ENCODE measurements at places on chromosomes 4 and X.
A peak's percentile ranks its signal among the peaks of the same experiment; 100 is the strongest.

- peak; percentile 81 for DNase-seq
These were observed 77.5 kb downstream of the ELF2 start for GRCh38 chr4:139099366-139099982.

DNA sequence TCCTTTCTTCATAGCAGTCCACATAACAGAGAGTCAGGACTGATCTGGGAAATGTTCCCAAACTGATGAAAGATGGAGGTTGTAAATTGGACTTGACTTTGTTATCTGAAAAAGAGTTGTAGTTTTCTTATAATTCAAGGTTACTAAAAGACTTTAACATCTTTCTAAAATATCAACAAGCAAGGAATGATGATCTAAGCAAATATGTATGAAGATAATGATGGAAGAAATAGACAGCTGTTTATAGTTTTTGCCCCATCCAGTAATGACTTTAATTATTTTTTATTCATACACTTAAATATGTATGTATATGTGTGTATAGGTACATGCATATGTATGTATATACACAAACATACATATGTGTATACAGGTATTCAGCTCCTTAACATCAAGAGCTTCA, 411.1 kb upstream of the SPOCK3 start:
- no peak for DNase-seq

DNA sequence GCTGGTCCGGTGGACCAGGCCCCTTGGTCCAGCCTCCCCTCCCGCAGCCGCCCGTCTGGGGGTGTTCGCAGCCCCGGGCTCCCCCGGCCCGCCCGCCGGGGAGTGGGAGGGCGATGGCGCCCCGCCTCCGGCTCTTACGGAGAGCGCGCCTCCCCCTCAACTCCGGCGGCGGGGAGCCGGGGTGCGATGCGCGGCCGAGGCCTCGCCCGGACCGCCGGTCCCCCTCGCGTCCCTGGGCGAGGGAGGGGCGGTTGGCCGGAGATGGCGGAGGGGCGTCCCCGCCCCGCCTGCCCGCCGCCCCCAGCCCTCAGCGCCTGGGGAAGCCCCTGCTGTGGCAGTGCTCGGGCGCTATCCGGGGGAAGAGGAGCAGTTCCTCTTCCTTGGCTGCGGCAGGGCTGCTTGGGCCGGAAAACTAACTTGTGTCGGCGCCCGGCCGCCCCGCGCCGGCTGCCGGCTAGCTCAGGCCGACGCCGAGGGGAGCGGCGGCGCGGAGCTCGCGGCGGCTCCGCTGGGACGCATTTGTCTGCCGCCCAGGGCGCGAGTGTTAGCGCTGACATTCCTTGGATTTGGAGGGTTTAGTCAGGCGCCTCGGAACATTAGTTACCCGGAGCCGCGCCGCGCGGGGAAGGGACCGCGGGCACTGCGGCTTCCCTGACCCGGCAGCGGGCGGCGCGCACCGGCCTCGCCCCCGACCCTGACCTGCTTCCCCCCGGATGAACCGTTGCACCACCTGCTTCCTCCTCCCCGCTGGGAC, 994 bp downstream of the GALNT7 start:
- DNase-seq, result peak; percentile 57

GRCh38 chr4:155703486-155704247, 37.0 kb downstream of the GUCY1A1 start:
- DNase-seq, result no peak

GRCh38 chr4:53490965-53491622, 100.2 kb downstream of the LNX1 start:
- DNase-seq, result peak; percentile 98

GRCh38 chr4:168852933-168853713, 156.9 kb downstream of the CBR4 start:
- no peak for DNase-seq

DNA sequence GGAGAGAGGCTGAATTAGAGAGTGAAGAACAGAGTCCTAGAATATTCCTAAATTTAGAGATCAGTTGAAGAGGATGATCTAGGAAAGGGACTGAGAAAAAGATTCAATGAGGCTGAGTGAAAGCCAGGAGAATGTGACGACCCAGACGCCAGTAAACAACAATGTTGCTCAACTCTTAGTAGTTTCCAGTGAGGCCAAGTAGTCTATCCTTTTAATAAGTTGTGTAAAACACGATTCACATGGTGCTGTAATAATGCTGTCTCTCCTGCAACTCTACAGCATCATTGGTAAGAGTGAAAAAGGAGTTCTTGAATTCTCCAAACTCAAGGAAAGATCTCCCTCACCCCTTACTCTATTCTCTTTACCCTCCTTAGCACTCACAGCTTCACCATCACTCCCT, 140.3 kb downstream of the CFAP299 start:
- peak; percentile 22 for DNase-seq

DNA sequence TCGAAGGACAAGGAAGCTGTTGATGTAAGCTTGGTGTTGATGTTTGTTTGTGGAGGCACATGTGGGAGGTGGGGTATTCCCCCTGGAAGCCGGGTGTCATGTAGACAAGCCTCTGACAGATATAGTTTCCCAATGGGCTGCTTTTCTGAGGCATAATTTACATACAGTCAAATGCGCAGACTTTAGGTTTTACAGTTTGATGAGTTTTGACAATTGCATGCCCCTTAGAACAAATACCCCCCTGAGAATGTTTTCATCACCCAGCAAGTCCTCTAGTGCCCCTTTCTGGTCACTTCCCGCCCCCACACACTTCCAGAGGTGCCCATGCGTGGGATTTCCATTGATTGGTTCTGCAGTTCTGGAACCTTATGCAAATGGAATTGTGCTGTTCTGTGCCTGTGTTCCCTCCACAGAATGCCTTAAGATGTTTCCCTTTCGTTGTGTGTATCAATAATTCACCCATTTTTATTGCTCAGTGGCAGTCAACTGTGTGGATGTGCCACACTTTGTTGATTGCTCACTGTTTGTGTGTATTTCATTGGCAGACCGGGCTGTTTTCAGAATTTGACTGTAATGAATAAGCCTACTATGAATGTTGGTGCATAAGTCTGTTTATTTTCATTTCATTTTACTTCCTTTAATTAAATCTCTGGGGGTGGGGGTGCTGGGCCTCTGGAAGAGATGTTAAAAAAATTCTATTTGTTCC, 8.5 kb downstream of the EVC start:
- DNase-seq, result no peak

DNA sequence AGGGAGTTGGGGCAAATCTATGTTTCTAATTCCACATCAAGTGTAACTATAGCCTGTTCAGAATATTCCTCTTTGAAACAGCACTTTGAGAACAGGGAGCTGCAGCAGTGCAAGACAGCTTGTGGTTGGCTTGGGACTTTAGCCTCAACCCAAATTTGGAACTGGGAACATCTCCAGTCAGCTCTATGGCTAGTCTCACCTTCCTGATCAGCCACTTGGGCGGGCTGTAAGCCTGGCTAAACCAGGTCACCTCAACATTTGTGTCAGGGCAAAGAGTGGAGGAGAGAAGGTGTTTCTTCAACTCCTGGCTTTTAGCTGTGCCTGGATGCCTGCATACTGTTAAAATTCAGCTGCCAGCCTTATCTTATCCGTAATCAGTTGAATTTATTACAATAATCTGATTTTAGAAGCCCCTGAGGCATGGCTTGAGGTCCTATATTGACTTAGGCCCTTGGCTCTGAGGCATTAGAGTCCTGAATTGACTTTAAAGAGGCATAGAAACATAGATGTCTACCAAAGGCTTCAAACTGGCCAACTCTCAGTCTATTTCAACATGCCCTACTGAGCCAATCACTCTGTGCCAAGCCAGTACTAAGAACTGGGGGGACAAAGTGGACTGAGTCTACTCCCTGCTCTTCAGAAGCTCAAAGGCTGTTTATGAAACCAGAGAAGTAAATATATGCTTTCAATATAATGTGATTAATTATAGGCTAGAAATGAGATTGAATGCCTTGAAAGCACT, 18.7 kb upstream of the AR start:
- no peak for DNase-seq

GRCh38 chr4:184136525-184136924, 81.1 kb downstream of the ENPP6 start:
- DNase-seq, result no peak

DNA sequence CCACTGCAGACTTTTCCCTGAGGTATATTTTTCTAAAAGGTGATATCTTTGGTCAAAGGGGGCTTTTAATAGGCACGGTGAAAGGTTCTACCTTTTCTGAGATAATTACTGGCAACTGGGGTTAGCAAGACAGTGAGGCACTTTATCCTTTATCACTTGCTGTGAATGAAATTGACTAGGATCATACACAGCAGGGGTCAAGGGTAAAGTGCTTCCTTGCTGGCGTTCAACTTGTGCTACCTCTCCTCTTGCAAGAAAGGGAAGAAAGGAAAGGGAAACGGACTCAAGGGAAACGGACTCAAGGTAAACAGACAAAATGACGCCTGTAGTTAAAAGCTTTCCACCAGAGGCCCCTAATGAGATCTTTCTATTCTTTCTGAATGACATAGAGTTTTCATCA, 78.6 kb upstream of the RAPGEF2 start:
- DNase-seq, result no peak

- DNase-seq, result no peak
These were observed 34.3 kb upstream of the ANTXR2 start for GRCh38 chr4:80107374-80107773.

- no peak for DNase-seq
These were observed 531 bp downstream of the STAG2 start for GRCh38 chrX:123962006-123962467.

- no peak for DNase-seq
These were observed 66.4 kb upstream of the C4orf54 start for GRCh38 chr4:99724067-99724466.

GRCh38 chr4:109207061-109207460, 95.4 kb downstream of the COL25A1 start:
- DNase-seq, result peak; percentile 11

- DNase-seq, result no peak
These were observed 68.5 kb downstream of the AFF1 start for GRCh38 chr4:87003266-87003665.

GRCh38 chr4:184941671-184942418, 76.4 kb upstream of the HELT start:
- DNase-seq, result no peak

- DNase-seq, result no peak
These were observed 18.4 kb upstream of the TRPC5OS start for GRCh38 chrX:111857534-111858060.

DNA sequence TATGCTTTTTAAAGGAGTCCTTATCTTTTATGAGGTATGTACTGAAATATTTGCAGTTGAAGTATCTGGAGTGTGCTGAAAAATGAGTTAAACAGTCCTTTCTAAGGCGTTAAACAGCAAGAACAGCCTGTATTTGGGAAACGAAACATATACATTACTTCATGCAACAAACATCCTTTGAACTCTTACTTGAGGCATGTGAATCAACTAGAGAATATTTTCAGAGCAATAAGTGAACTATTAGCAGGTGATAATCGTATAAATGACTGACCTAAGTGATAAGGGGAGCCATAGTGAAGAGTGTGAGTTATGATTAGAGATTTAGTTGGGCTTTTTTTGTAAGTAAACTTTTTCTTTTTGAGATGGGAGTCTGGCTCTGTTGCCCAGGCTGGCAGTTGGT, 45.9 kb upstream of the RHOH start:
- DNase-seq, result no peak

- DNase-seq, result peak; percentile 33
These were observed 31.1 kb downstream of the ACOX3 start for GRCh38 chr4:8409264-8410065.

GRCh38 chr4:101355767-101356702, 8.7 kb upstream of the PPP3CA start:
- peak; percentile 87 for DNase-seq

Data from AG10803 (cell line).